ENCODE measurements at places on chromosomes 2 and 18.
A peak's percentile ranks its signal among the peaks of the same experiment; 100 is the strongest.

DNA sequence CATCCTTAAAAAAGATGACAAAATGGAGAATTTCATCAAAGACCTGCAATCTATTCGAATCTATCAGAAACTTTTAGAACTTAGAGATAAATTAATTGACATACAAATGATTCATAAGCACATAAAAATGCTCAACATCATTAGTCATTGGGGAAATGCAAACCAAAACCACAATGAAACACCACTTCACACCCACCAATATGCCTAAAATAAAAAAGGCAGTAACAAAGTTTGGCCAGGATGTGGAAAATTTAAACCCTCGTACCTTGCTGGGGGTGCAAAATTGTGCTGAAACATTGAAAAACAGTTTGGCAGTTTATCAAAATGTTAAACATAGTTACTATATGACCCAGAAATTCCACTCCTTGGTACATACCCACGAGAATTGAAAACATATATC is 11.5 kb upstream of the EIF2AK3 start:
- DNase-seq = peak; percentile 69

- peak; percentile 92 for DNase-seq
These were observed 129.6 kb upstream of the SLC1A4 start for GRCh38 chr2:64859312-64860212.

- DNase-seq = no peak
These were observed 56.7 kb downstream of the ADI1 start for GRCh38 chr2:3462493-3463104.

GRCh38 chr2:239283961-239284795 is 116.6 kb downstream of the HDAC4 start:
- no peak for DNase-seq

DNA sequence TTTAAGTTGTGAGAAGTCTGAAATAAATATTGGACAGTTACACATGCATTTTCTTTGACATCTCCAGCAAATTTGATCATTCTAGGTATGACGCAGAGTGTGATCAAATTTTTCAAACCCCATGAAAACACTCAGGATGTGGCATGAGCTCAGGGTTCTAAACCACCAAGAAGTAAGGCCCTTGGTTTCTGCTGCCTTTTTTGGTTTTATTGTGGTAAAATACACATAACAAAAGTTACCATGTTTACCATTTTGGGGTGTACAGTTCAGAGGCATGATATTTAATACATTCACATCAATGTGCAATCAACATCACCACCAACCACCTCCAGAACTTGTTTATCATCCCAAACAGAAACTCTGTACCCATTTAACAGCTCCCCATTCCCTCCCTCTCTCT is 64.3 kb upstream of the TTN start:
- DNase-seq = no peak

DNA sequence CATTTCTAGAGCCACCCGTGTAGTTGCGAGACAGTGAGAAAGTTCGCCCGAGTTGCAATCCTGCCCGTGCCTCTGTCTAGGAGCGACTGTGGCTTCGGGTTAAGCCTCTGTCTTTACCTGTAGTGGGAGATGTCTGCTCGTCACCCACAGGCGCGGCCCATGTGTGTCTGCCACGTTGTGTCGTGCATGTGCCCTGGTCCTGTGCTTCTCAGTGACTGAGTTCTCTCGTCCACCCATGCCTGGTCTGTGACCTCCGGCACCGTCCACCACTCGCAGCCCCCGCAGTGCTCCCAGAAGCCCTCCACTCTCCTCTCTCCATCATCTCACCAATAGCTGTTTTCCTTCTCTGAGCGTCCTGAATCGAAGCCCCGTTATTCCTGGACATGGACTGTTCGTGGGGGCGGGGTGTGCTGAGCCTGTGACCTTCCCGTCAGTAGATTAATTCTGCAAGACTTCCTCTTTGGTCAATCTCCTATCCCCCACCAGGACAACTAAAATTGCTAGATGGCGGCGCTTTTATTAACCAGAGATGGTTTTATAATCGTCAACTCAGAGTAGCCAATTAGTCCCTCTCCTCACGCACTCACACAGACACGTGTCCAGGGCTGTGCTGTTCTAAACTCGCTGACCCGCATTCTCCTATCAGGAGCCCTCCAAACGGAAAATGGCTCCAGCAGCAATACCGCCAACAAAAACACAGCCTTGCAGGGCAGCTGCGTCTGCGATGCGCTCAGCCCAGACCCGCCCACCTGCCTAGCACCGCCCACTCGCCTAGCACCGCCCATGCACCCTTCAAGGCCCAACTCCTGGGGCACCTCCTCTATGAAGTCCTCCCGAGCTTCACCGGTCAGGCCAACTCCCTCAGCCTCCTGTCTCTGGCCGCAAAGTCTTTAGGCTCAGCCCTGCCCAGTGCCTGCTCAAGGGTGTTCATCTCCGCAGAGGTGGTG is 119.4 kb downstream of the TWIST2 start:
- DNase-seq = no peak

DNA sequence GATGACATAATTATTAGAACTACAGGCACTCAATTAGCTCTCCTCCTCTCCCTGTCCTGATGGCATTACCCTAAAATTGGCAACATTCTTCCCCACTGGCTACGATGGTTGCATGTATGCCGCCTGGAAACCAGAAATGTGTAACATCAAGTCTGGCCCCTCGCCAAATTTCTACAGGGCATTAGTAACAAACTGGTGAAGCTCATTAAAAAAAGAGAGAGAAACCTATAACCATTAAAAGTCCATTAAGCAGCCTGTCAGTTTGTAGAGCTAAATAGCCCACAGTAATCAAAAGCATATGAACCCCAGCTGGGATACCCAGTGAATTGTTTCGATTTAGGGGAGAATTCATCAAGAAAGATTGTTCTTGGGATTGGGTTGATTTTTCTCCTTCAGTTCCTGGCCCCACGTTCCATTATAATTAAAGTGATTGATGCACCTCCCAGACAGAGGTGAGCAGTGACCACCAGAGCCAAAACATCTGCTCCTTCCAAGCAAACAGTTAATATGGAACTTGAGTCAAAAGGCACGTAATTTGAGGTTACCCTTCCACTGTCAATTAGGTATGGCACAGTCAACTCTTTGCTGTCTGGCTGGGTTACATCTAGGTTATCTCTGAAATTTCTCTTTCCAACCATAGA is 208.6 kb downstream of the C1D start:
- DNase-seq = no peak

DNA sequence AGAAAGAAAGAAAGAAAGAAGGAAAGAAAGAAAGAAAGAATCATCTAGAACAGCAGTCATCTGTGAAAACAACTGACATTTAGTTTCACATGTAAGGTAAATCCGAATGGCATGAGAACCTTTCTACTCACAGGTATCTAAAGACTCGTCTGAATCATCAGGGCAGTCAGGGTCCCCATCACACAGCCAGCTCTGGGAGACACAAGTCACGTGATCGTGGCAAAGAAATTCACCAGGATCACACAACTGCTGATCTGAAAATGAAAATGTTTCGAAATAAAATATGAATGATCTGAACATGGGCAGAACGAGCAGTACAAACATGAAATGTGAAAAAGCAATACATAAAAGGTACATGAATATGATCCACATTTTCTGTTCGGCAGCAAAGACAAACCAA is 320.7 kb downstream of the LRP1B start:
- DNase-seq = no peak

- no peak for DNase-seq
These were observed 16.9 kb upstream of the VWA3B start for GRCh38 chr2:98070081-98070480.

DNA sequence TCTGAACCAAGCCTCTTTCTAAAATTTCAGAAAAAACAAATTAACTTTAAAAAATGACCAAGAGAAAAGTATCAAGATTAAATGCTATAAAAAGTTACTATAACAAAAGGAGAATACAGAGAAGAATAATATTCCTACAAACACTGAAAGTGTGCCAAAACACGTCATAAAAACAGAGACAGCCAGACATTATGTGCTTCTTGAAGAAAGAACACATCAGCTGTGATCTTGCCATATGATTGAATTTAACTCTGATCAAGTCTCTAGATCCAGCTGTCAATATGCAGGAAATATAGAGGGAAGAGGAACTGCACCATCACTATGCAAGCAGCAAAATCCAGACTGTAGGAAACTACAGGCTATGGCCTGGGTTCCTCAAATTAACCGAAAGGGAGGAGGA is 33.7 kb upstream of the COL5A2 start:
- DNase-seq = peak; percentile 32

- DNase-seq = peak; percentile 81
These were observed 151.0 kb downstream of the HDAC4 start for GRCh38 chr2:239249776-239250175.

DNA sequence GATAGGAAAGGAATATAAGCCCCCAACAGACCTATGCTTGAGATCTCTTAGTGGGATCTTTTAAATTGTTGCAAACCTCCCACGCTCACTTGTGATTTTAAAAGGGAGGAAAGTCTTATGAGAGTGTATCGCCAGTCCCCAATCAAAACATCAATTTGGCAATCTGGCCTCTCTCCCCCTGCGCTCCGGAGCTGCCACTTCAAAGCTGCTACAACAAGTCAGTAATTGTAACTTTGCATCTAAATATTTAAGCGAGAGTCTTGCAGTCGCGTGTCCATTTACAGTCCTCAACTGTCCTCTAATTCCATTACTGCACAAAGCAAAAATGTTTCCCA is 8.4 kb downstream of the PAX3 start:
- DNase-seq = no peak

GRCh38 chr18:22164337-22165048 is 4.9 kb upstream of the GATA6 start:
- DNase-seq = no peak

- DNase-seq = no peak
These were observed 8.0 kb downstream of the UGT1A1 start for GRCh38 chr2:233768076-233768475.

- DNase-seq = peak; percentile 55
These were observed 12.3 kb upstream of the SMAD7 start for GRCh38 chr18:48962994-48963561.

DNA sequence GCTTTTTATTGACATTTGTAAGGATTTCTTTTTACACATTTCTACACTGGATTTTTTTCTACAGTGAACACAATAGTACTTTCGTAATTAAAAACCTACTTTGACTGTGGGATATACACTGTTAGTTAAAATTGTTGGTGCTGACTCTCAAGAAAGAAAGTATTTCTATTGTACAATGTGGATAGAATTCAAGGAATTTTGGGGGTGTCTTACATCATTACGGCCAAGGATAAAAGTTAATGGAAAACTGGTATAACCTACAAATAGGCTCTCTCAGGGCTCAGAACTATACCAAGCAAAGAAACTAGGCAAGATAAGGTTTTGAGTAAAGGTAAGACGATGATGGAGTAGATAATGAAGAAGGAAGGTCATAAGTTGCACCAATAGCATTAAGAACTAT is 198.4 kb upstream of the PARD3B start:
- DNase-seq = no peak

DNA sequence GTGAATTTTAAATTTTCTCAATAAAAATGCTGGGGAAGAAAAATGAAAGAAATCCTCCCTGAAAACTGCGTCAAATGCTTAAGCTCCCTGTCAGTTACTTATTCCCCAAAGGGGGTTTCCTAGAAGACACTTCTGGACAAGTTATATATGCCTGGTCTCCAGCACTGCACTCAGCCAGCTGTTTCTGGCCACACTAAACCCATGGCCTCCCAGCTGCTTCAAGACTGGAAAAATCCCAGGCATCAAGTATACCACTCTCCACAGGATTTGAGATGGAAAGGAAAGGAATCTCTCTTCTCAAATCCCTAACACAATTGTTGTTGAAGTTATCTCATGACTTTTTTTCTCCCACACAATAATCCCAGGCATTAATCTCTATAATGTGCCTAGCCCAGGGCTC is 245.7 kb downstream of the NBAS start:
- DNase-seq = no peak

DNA sequence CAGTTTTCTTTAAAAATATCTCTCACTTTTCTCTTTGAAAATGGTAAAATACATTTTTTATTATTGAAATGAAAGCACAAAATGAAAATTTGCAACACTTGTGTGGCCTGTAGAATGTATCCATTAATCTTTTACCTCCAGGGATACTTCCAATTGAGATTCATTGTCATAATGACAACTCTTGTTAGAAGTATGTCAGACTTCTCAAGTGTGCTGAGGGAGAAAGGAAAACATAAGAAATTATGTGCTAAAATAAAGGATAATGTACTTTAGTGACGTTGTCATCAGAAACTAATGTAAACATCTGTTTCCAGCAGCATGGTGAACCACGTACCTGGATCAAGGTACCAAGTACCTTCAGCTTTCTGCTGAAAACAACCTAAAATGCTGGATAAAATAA is 195.8 kb upstream of the STON1 start:
- no peak for DNase-seq

DNA sequence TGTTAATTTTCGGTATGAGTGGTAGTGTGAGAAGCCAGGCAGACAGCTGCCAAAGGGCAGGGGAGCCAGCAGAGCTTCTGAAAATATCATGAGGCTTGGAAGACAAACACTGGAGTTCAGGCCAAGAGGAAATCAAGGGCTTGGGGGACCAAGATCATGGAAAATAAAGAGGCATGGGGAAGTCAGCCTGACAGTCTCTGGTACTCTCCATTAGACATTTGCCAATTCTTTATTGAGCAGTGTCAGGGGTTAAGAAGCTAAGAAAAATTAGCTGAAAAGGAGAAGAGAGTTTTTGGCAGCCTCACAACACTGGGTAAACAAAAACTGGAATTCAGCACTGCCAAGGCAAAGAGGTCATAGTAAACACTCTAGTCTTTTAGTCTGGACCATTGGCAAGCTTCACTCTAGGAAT is 612.7 kb downstream of the EPHA4 start:
- DNase-seq = no peak

DNA sequence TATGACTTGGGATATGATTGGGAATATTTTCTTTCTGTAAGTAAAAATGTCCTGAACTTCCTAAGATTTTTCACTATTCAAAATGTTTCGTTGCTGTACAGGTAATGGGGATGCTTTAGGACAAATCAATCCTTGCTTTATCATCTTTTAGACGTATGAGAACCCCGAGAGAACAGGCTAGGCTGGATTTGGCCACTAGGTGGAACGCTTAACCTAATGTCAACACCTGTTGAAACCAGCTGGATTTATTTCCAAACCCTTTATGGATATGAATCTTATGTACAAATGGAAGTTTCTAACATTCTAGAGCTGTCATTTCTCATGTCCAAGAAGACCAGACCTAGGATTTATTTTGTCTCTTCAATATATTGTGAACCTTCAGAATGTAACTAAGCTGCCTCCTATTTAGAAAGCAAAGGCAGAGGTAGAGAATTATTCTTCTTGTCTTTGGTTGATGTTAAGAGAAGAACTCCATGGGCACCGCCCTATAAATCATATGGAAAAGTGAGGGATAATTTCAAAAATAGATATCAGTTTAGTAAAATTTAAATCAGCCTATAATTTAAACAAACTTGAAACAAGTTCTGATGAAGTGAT is 96.7 kb downstream of the PMAIP1 start:
- peak; percentile 58 for DNase-seq
